NCI-H526 (cell line): ENCODE measurements at places on chromosomes 2 and 18.

DNA sequence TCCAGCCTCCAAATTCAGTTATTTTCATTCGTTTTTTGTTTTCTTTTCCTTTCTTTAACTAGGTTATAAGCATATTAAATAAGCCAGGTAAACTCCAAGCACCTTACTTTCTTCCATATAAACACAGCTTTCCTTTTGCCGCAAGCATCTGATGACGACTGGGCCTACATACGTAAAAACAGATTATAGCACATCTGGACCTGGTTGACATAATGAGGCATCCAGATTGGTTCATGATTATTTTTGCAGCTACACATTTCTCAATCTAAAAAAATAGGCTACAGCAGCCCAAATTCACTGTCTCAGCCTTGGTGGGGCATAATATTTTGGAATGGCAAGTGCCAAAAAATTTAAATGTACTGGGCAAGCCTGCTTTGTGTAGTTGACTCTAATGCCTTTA, 7.7 kb downstream of the CYP1B1 start:
- DNase-seq, result no peak

DNA sequence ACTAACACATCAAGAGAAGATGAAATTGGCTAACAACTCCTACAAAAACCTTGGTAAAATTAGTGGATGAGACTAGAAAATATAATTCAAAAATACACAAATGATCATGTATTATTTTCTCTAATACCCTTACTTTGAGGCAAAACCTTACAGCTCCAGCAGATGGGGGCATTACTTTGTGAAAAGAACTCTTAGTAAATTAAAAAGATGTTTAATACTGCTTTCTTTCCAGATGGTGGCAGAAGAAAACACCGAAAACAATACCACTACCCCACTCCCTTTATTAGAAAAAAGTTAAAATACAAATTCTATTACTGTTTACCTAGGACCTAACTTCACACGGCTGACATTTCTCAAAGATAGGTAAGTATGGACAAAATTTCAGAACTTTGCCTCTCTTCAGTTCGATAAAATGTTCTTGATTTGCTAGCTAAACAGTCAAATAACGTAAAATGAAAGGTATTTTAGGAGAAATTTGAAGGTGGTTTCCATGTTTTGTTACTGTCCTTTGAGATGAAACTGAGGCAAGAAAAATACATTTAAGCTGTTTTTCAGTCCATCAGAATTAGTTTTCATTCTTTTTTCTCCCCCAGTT, 30.6 kb downstream of the ORC4 start:
- peak; percentile 34 for DNase-seq

- DNase-seq, result no peak
Observed at GRCh38 chr2:104447831-104448434, 406.0 kb upstream of the POU3F3 start.

DNA sequence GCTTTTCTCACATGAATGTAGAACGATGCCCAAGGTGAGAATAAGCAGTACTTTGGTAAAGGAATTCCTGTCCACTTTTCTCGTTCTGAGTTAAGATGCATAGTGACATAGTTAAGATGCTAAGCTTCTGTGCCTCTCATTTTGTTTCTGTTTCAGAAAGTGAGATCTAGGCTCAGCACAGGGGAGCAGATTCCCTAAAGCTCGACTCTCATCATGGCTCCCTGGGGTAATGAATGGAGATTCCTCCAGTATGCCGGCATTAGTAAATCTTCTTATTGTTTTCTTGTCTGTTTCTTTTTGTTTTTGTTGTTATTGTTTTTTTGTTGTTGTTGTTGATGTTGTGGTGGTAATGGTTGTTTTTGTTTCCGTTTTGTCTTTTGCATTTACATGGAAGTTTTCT, 225.4 kb downstream of the LRRTM4 start:
- no peak for DNase-seq

GRCh38 chr2:14306268-14306861, 326.2 kb upstream of the LRATD1 start:
- peak; percentile 83 for DNase-seq

DNA sequence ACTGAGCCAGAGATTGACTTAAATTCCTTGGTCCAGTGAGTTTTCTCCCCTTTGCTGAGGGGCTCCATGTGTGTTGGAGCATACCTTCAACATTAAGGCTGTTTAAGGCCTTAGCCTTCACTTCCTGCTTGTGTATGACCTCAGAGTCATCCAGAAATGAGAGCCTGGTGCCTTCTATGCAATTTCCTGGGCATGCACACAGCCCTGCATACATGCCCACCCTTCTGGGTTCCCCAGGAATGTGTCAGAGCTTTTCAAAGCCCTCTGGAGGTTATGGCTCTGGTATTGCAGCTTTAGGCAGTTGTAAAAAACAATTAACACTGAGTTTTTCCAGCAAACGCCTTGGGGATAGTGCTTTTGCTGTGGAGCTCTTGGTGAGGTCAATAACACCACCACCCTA, 16.7 kb downstream of the IL1R1 start:
- no peak for DNase-seq

GRCh38 chr18:7141287-7141686, 23.7 kb upstream of the LAMA1 start:
- no peak for DNase-seq

DNA sequence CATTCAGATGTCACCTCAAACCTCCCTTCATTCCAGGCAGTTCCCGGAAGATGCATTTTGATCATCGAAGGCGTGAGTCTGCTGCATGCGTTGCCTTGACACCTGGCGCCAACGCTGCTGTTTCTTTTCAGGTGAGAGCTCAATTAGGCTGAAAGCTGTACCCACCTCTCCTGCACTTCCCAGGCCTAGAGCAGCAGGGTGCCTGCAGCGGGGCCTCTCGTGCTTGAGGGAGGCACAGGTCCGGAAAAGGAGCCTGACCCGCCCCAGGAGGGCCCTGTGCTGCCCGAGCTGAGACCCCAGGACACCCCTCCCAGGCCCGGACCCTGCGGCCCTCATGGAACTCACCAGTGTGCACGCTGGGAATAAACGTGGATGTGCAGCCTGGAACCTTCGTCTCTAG, 31.4 kb upstream of the KCNG2 start:
- DNase-seq, result no peak

DNA sequence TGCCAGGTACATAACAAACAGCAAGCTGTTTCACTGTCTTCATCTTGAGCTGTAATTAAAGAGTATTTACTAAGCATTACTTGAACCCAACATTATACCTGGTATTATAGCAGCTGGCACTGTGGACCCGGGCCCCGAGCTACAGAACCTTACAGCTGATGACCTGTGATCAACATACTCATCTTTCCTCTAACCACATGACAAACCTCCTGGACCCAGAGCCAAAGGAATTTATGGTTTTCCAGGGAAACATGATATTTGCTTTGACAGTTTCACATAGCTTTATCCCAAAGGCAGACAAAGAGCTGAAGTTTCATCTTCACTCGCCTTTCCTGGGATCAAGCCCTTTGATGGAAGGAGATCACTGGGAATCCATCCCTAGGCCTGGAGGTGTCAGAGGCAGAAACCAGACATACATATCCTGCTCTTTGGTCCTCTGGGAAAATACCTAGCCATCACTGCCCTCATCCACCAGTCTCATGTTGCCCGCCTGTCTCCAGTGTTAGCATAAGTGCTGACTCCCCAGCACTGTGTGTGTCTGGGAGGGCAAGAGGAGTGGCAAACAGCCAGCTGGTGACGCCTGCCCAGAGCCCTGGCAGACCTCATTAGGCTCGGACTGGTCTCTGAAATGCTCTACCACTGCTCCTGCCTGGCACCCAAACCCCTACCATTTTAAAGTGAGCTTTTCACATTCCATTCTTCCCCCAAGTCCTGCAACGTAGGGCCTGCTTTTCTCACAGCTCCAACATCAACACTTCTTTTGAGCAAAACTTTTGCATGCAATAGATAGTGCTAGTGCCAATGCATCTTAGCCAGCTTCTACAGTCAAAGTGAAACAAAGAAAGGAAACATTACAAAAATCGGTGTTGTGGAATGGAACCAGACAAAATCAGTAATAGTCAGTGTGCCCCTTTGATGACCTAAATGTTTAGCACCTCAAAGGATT, 138.8 kb upstream of the CTAGE1 start:
- DNase-seq, result no peak

- no peak for DNase-seq
Observed at GRCh38 chr2:96369186-96369585, 33.6 kb downstream of the NCAPH start.

- no peak for DNase-seq
Observed at GRCh38 chr2:55876429-55877086, 47.0 kb downstream of the EFEMP1 start.

DNA sequence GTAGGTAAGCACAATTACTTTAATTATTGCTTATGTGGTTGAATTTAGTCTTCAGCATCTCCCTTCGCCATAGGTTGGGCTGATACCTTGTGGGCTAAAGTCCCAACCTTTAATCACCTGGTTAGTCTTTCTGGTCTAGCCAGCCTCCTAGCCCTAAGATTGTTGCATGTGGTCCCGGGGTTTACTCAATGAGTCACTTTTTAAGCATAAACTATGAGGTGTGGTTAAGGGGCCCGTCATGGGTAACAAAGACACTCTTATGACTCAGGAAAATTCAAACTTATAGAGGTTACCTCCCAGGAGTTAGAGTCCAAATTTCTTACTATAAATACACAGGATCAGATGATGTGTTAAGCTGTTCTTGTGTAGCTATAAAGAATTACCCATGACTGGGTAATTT, 841.6 kb downstream of the TRIB2 start:
- DNase-seq, result no peak

DNA sequence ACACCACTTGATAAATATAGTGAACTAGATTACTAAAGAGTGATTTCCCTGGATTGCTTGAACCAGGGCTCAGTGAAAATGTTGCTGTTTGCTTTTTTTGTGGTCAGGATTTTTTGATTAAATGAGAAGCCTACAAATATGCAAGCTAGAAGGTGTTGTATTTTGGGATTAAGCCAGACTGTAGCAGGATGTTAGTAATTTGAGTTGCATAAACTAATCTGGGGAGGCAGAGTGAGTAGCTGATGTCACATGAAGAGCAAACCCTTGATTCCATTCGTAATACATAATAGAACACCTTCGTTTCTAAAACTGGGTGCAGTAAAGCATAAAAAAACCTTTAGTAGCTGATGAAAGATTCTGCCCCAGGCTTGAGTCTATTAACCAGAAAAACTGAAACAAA, 32.0 kb downstream of the NEDD4L start:
- DNase-seq, result no peak

GRCh38 chr2:196252408-196253115, 81.2 kb upstream of the STK17B start:
- DNase-seq, result no peak

DNA sequence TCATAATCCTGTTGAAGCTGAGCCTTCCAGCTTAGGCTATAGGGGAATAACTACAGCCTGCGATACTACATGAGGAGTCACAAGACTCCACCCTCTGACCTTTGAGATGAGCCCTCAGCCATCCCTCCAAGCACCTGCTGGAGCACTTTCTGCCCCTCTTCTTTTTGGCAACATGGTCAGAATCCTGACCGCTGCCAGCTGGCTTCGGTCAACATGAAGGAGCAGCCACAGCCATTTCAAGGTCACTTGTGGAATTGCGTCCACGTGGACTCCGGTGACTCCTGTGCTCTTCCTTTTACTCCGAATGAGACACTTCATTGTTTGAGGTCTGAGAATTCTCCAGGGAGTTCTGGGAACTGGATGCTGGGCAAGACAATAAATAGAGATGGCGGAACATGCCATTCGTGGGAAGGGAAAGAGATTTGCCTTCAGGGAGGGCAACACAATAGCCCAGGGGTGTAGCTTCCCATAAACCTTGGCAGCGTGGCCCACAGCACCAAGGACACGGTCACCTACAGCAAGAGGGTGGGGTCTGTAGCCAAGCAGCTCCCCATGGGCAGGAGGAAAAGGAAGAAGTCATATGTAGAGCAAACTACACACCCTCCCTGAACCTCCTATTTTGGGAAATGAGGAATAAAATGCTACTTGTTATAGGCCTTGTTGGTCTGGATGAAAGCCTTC, 73.3 kb upstream of the PPP1CB start:
- peak; percentile 30 for DNase-seq
